SJCRH30 (cell line): ENCODE measurements at places on chromosomes 6 and 20.

- no peak overlapping the region for H3K4me3 ChIP-seq
- H3K27me3 ChIP-seq = no peaks in the 10 kb centered on the region
- H3K4me1 ChIP-seq = no peaks in the 10 kb centered on the region
- no peak for DNase-seq
- no peak overlapping the region for H3K27ac ChIP-seq
- no peaks in the 10 kb centered on the region for H3K36me3 ChIP-seq
These were observed 24.7 kb upstream of the HINT3 start for GRCh38 chr6:125931733-125932450.

GRCh38 chr6:3926150-3926482 lies 76.9 kb downstream of the FAM50B start:
- no peaks in the 10 kb centered on the region for H3K36me3 ChIP-seq
- no peaks in the 10 kb centered on the region for H3K27me3 ChIP-seq
- H3K4me1 ChIP-seq = no peaks in the 10 kb centered on the region
- H3K4me3 ChIP-seq = no peak overlapping the region

DNA sequence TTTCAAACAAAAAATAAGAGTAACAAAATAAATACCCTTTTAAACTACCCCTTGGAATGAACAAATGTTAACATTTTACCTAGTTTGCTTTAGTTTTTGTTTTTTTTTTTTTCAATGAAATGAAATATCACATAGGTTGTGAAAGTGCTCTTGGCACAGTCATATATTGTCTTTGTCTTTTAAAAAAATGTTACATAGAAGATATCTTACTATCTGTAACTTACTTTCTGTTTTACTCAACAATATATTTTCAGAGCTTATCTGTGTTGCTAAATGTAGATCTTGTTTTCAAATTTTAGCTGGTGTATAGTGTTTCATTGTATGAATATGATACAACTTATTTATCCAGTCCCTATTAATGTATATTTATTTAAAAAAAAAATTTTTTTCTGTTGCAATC lies 8.6 kb downstream of the CEP57L1 start:
- H3K4me1 ChIP-seq = peaks cover 14% of the 10 kb centered on the region
- no peak for DNase-seq
- H3K36me3 ChIP-seq = peaks cover 9% of the 10 kb centered on the region

GRCh38 chr6:160065200-160065599 lies 56.4 kb upstream of the SLC22A1 start:
- DNase-seq = no peak
- no peak overlapping the region for H3K27ac ChIP-seq
- H3K27me3 ChIP-seq = no peaks in the 10 kb centered on the region
- no peaks in the 10 kb centered on the region for H3K4me1 ChIP-seq
- H3K4me3 ChIP-seq = no peak overlapping the region
- H3K36me3 ChIP-seq = peaks cover 85% of the 10 kb centered on the region

DNA sequence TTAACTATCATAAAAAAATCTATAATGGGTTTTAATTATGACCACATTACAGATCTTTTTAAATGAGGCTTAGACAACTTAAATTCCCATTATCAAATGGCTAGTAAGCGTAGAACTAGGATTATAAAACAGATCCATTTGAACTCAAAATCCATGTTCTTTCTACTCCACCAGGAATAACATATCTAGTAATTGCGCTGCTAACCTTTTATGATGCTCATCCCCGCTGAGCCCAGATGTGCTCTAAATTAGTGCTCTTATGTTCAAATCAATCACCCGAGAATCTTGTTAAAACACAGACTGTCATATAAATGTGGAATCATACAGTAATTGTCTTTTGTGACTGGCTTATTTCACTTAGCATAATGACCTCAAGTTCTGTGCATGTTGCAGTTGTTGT lies 903.1 kb downstream of the PHF3 start:
- no peak overlapping the region for H3K27ac ChIP-seq
- no peaks in the 10 kb centered on the region for H3K36me3 ChIP-seq
- no peak for DNase-seq
- no peaks in the 10 kb centered on the region for H3K4me1 ChIP-seq

DNA sequence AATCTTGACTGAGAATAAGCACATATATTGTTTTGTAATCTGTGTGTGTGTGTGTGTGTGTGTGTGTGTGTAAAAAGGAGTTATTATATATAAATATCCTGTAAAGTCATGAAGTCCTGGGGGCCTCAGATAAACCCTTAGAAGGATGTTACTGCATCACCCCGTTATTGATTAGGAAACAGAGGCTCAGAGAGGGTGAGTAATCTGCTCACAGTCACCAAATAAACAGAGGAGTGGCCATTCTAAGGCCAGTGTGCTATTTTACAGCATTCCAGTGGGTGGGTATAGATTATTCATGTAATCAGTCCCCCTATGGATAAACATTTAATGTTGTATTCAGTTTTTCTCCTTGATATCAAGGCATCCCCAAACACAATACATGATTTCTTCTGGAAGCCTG lies 87.1 kb downstream of the CDC5L start:
- no peaks in the 10 kb centered on the region for H3K27me3 ChIP-seq
- H3K4me1 ChIP-seq = peaks cover 24% of the 10 kb centered on the region
- no peak overlapping the region for H3K4me3 ChIP-seq
- H3K27ac ChIP-seq = no peak overlapping the region

GRCh38 chr20:31475472-31476293 lies 595 bp downstream of the REM1 start:
- DNase-seq = no peak
- no peaks in the 10 kb centered on the region for H3K36me3 ChIP-seq
- H3K27me3 ChIP-seq = no peaks in the 10 kb centered on the region
- no peaks in the 10 kb centered on the region for H3K4me1 ChIP-seq

GRCh38 chr20:17644451-17644850 lies 37.6 kb downstream of the RRBP1 start:
- peaks cover 17% of the 10 kb centered on the region for H3K4me1 ChIP-seq
- peaks cover 3% of the 10 kb centered on the region for H3K36me3 ChIP-seq
- H3K27ac ChIP-seq = no peak overlapping the region
- DNase-seq = no peak
- H3K4me3 ChIP-seq = no peak overlapping the region

- H3K27ac ChIP-seq = no peak overlapping the region
- no peaks in the 10 kb centered on the region for H3K36me3 ChIP-seq
- no peak overlapping the region for H3K4me3 ChIP-seq
- DNase-seq = no peak
These were observed 139.7 kb upstream of the TMEM170B start for GRCh38 chr6:11397622-11398450.

GRCh38 chr6:71015392-71015791 lies 58.5 kb upstream of the B3GAT2 start:
- no peaks in the 10 kb centered on the region for H3K27me3 ChIP-seq
- no peak overlapping the region for H3K4me3 ChIP-seq
- no peak overlapping the region for H3K27ac ChIP-seq
- no peak for DNase-seq

DNA sequence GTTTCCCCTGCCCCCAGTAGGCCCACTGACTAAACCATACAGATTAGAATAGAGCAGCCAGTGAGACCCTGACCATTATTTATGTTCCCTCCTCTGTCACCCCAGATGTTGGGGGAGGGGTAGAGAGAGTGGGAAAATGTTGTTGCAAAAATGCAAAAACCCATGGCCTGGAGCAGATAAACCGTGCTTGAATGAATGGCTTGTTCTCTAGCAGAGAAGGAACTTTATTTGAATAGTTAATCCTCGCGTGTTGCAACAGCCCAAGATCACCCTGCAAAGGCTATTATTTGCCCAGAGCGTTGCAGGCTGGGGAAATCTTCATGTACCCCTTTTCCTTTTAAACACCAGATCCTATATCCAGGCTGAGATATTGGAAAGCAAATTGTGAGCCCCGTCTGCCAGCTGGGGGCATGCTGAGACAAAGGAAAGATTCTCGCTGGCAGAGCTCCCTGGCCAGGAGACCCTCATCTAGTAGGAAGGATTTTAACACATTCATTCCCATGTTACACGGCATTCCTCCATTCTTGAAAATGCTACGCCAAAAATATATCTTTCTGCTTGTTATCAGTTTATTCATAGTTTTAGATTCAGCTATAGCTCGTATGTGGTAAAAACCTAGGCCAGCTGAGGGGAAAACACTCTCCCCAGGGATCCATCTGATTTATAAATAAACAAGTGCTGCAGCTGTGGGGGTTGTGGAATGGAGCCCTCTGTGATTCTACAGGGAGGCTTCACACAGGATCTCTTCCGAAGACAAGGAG lies 53.0 kb downstream of the LINC00237 start:
- peak overlapping the region; percentile 23; the same call in 1 of the 2 replicates for H3K27ac ChIP-seq
- H3K36me3 ChIP-seq = no peaks in the 10 kb centered on the region
- DNase-seq = peak; percentile 69
- peak overlapping the region; percentile 23; the same call in 1 of the 2 replicates for H3K4me3 ChIP-seq
- peaks cover 12% of the 10 kb centered on the region; the same call in 1 of the 2 replicates for H3K4me1 ChIP-seq
- no peaks in the 10 kb centered on the region for H3K27me3 ChIP-seq

- no peak overlapping the region for H3K4me3 ChIP-seq
- no peaks in the 10 kb centered on the region for H3K27me3 ChIP-seq
- no peaks in the 10 kb centered on the region for H3K36me3 ChIP-seq
- 0 out of 2 replicates have a peak, but pooled peaks cover 3% of the 10 kb centered on the region for H3K4me1 ChIP-seq
- DNase-seq = no peak
- no peak overlapping the region for H3K27ac ChIP-seq
These were observed 204.8 kb downstream of the DTNBP1 start for GRCh38 chr6:15458021-15458459.

DNA sequence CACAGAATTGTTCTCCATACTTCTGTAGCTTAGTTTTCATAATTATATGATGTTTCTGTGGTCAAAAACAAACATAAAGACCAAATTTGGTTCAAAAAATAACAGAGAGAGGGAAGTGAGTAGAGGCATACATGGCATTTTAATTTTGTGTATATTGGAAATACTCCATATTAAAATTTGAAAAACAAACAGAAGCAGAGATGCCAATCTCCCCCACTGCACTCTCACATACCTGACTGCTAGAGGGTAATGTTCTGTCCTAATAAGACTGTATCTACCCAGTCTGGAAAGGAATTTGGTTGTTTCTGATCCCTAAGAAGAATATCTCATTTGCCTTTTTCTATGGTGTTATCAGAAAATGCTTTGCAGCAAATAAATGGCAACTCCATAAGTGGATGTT lies 959.0 kb upstream of the FLRT3 start:
- no peaks in the 10 kb centered on the region for H3K4me1 ChIP-seq
- H3K36me3 ChIP-seq = no peaks in the 10 kb centered on the region
- H3K27me3 ChIP-seq = no peaks in the 10 kb centered on the region
- H3K4me3 ChIP-seq = no peak overlapping the region
- no peak overlapping the region for H3K27ac ChIP-seq

- no peaks in the 10 kb centered on the region for H3K27me3 ChIP-seq
- no peak for DNase-seq
- H3K4me3 ChIP-seq = no peak overlapping the region
- no peaks in the 10 kb centered on the region for H3K4me1 ChIP-seq
- no peak overlapping the region for H3K27ac ChIP-seq
These were observed 8.9 kb downstream of the DSP start for GRCh38 chr6:7550433-7550801.

DNA sequence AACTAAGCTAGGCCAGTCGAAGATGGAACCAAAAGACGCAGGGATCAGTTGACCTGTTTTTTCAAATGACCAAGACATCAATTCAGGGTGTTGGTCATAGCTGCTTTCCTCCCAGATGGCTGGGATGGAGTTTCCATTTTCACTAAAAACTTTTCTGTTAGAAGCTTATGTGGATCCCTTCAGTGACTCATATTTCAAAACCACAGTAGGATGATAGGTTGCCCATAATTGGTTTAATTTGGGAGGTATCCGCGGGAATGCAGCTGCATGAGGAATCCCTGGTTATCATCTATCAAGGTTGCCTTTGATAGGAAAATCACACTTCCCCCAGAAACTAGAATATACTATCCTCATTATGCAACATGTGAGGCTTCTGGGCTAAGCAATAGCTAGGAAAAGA lies 150.9 kb upstream of the MLIP start:
- H3K4me1 ChIP-seq = peaks cover 4% of the 10 kb centered on the region; the same call in 1 of the 2 replicates
- H3K36me3 ChIP-seq = no peaks in the 10 kb centered on the region
- no peak overlapping the region for H3K4me3 ChIP-seq
- no peak for DNase-seq
- no peaks in the 10 kb centered on the region for H3K27me3 ChIP-seq

- no peaks in the 10 kb centered on the region for H3K27me3 ChIP-seq
- H3K36me3 ChIP-seq = no peaks in the 10 kb centered on the region
- DNase-seq = no peak
These were observed 565.9 kb upstream of the RNF217 start for GRCh38 chr6:124396361-124396760.

DNA sequence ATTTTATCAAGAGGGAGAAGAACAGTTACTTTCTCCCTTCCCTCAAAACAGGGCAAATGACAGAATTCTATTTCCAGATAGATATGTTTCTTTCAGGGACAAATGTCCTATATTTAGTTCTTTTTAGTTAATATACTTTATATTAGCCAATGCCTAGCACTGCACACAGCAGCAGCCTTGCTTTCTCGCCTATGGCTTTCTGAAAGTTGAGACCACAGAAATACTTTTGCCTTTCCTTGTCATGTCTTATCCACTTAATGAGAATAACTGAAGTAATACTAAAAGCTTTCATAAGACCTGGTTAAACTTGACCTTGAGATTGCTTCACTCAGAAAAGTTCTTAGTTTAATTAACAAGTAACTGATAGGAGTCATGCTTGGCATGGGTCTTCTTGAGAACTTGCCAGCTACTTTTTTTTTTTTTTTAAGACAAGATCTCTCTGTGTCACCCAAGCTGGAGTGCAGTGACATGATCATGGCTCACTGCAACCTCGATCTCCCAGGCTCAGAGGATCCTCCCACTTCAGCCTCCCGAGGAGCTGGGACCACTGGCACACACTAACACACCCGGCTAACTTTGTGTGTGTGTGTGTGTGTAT lies 159.3 kb downstream of the CDKAL1 start:
- H3K4me1 ChIP-seq = no peaks in the 10 kb centered on the region; the same call in 1 of the 2 replicates
- H3K36me3 ChIP-seq = no peaks in the 10 kb centered on the region
- no peak overlapping the region for H3K4me3 ChIP-seq
- DNase-seq = no peak
- no peak overlapping the region for H3K27ac ChIP-seq
- no peaks in the 10 kb centered on the region for H3K27me3 ChIP-seq

DNA sequence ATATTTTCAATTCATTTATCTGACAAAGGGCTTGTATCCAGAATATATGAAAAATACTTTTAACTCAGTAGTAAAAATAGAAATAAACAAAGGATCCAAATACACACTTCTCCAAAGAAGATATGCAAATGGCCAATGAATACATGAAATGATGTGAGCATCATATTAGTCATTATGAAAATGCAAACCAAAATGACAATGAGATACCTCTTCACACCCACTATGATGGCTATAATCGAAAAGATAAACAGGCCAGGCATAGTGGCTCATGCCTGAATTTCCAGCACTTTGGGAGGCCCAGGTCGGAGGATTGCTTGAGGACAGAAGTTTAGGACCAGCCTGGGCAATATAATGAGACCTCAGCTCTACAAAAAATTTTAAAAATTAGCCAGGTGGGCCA lies 33.8 kb upstream of the SMAP1 start:
- H3K27ac ChIP-seq = no peak overlapping the region
- no peaks in the 10 kb centered on the region for H3K36me3 ChIP-seq
- no peaks in the 10 kb centered on the region; the same call in 1 of the 2 replicates for H3K27me3 ChIP-seq
- no peaks in the 10 kb centered on the region for H3K4me1 ChIP-seq

GRCh38 chr6:135173242-135173988 lies 7.7 kb upstream of the MYB start:
- H3K4me1 ChIP-seq = no peaks in the 10 kb centered on the region
- no peak for DNase-seq
- no peak overlapping the region for H3K27ac ChIP-seq

- H3K4me3 ChIP-seq = no peak overlapping the region
- peaks cover 46% of the 10 kb centered on the region for H3K4me1 ChIP-seq
- H3K27ac ChIP-seq = no peak overlapping the region
- H3K36me3 ChIP-seq = 0 out of 2 replicates have a peak, but pooled peaks cover 2% of the 10 kb centered on the region
These were observed 90.2 kb downstream of the DST start for GRCh38 chr6:56552187-56553130.
